ENCODE measurements at places on chromosomes 1 and 21.

DNA sequence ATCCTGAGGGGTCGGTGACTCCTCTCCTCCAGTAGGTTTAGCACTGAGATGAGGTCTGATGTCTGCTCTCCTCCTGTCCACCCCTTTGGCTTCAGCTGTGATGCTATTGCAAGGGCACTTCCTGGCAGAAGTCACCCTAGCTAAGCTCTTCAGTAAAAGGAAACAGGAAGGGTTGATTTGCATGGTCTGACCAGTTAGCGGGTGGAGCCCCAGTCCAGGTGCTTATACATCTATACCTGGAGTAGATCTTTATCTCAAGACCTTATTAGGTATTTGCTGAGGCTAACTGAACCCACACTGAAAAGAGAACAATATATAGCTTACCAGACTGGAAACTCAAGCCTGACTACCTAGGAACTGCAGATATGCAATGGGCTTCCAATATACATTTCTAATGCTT lies 28.9 kb upstream of the NFASC start:
- DNase-seq = no peak

DNA sequence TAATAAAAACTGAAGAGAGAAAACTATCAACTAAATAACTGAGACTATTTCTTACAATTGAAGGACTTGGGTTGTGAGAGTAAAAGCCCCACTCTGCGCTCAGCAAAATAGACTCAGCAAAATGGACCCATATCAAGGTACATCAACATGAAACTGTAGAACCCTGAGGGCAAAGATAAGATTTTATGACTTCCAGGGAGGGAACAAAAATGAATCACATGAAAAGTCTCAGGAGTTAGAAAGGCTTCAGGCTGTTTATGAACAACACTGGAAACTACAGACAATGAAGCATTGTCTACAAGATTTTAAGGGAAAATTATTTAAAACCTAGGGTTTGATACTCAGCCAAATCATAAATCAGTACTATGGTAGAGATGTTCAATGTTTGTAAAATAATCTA lies 434.3 kb downstream of the PTPRC start:
- DNase-seq = no peak

GRCh38 chr1:10824821-10825540 lies 28.5 kb upstream of the CASZ1 start:
- peak; percentile 69 for DNase-seq

- no peak for DNase-seq
These were observed 13.9 kb upstream of the COL6A2 start for GRCh38 chr21:46083791-46084561.

DNA sequence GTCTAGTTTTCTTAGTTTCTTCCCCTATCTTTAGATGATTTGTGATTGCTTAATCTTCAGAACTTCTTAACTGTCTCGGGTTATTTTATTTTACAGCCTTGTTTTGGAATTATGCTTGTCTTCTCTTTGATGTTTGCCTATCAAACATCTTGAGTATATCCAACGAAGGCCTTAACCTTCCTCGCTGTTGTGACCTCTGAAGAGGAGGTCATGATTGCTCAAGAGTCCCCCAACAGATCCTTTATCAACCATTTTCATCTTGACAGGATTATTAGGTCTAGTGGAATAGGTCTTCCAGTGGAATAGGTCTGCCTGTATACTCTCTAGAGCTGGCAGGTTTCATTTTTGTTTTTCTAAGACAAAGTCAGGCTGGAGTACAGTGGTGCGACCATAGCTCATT lies 45.7 kb downstream of the UBE4B start:
- DNase-seq = no peak

DNA sequence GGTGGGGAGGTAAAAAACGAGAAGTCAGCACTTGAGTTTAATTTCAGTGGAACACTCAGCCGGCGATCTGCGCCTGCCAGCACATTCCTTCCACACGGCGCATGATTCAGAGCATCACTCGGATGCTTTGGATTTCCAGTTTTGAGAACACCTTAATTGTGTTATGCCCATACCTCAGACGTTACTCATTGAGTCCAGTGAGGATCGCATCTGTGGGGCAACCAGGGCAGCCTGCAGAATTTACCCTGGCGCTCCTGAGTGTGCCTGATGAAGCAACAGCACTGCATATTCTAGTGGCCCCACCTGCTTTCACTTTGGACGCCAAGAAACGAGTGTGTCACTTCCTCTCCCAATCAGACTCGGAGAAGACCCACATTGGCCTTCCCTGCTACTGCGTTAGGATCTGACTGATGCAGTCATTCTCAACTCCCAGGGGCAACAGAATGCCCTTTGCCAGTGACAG lies 19.9 kb downstream of the FAM89A start:
- peak; percentile 36 for DNase-seq

DNA sequence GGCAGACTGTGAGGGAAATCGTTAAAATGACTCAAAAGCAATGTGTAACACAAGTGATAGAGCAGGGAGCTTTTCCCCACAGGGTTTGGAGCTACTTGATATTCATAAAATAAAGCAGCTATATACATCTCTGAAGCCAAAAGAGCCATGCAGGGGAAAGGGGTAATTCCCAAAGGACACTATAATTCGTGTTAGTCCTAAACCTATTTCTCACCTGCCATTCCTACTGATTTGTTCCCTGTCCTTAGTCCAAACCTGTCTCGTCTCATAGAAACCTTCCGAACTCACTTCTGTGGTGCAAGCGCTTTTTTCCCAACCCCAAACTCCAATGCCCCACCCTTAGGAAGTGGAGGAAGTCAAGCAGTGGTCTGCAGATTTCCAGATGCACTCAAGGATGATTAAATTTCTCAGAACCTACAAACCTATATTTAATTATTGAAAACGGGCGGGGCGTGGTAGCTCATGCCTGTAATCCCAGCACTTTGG lies 946 bp upstream of the HNRNPR start:
- no peak for DNase-seq

DNA sequence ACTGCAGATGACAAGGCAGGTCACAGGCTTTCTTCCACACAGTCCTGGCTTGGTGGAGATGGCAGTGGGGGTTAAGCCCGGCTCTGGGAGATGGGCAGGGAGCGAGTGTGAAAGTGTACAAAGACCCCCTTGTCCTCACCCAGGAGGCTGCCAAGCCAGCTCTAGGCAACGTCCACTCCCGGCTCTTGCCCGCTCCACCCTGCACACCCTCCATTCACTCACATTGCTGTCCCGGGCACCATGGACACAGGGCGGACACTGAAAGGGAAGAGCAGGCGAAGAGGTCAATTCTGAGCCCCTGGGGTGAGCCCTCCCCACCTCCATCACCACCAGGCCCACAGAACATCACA lies 8.9 kb downstream of the COL16A1 start:
- DNase-seq = no peak

- no peak for DNase-seq
These were observed 23.7 kb upstream of the SRRM1 start for GRCh38 chr1:24619376-24619775.
